ENCODE measurements at places on chromosomes 16 and 17.

DNA sequence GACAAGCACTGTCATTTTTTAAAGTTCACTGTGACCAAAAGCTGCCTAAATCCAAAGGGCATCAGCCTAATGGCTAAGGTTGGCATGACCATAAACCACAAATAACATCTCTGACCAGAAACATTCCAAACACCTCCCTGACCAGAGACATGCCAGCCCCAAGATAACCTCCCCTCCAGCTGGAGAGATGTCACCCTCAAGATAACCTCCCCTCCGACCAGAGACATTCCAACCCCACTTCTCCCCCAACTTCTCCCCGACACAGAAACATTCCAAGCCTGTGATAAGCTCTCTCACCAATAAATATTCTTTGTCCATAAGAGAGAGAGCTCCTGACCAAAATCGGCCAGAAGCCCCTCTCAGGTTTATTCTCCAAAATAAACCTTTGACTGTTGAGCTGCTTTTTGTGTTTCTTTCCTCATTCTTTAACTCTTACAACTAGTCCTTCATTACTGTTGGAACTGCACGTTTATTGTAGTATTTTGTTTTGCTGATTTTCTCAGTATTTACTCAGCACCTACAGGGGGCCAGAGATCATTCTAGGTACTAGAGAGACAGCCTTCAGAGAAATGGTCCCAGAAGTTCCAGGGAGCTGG, 325.6 kb downstream of the SLC39A11 start:
- DNase-seq = no peak

GRCh38 chr17:50725769-50726655, 6.6 kb downstream of the LUC7L3 start:
- no peak for DNase-seq

DNA sequence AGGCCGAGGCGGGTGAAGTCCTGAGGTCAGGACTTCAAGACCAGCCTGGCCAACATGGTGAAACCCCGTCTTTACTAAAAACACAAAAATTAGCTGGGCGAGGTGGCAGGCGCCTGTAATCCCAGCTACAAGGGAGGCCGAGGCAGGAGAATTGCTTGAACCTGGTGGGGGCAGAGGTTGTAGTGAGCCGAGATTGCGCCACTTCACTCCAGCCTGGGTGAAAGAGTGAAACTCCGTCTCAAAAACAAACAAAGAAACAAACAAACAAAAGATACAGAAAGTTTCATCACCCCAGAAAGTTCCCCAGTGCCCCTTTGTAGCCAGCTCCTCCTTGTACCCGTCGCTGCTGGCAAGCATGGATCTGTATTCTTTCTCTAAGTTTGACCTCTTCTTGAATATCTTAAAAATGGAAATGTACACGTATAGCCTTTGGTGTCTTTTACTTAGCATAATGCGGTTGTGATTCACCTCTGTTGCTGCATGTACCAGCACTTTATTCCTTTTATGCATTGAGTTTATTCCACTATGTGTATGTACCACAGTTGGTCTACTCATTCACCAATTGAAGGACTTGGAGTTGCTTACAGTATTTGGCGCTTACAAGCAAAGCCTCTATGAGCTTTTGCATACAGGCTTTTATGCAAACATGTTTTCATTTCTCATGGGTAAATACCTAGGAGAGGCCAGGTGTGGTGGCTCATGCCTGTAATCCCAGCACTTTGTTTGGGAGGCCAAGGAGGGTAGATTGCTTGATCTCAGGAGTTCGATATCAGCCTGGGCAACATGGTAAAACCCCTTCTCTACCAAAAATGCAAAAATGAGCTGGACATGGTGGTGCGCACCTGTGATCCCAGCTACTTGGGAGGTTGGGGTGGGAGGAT, 87.5 kb upstream of the CLEC18A start:
- no peak for DNase-seq

DNA sequence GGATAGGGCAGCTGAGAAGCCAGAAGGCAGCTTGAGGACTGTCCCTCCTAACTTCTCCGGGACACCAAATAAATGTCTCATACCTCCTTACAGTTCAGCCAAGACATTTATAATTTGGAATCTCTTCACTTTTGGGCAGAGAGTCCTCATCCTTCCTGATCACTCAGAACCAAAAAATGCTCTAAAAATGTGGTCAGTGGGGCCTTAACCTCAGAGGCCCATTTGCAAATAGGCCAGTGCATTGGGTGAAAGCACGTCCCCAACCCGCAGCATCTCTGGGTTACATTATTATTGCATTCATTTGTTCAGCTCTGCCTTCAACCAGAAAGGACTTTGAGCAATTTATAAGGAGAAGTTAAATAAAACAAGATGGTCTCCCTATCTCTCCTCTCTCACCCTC, 112.4 kb upstream of the IRX3 start:
- no peak for DNase-seq

DNA sequence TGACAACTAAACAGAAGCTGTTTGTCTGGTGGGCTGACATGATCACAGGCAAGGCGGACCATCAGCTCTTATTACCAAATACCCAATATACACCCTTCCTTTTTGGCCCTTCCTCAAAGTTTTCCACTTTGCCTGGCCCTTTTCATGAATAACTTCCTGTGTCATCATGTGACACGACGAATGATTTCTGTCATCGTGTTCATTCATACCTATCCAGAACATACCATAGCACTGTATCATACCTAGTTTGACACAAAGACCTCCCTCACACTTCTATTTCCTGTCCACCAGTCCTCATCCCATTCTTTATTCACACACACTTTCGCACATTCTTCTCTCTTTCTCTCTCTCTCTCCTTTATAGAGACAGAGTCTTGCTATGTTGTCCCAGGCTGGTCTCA, 131.8 kb downstream of the STX8 start:
- no peak for DNase-seq

GRCh38 chr16:81571592-81572385, 127.2 kb downstream of the CMIP start:
- no peak for DNase-seq

DNA sequence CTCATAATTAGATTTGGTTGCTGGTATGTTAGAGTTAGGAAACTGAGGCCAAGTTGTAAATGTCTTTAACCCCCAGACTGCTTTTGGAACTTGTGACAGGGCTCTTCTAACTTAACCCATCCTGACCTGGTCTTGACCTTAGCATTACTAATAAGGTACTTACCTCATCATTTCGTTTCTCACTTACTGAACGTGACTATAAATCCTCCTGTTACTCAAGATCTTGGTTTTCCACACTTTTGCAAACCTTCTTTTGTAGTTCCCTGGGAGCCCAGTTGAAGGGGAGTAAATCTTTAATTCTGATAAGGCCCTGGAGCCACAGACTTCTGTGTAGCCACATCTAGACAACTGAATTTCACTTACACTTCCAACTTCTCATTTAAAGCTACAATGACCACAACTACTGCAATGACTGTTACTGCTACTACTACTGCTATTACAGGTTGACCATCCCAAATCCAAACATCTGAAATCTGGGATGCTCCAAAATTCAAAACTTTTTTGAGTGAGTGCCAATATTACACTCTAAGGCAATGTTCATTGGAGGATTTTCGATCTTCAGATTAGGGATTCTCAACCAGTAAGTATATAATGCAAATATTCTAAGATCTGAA, 248.8 kb upstream of the TBX2 start:
- DNase-seq = no peak

DNA sequence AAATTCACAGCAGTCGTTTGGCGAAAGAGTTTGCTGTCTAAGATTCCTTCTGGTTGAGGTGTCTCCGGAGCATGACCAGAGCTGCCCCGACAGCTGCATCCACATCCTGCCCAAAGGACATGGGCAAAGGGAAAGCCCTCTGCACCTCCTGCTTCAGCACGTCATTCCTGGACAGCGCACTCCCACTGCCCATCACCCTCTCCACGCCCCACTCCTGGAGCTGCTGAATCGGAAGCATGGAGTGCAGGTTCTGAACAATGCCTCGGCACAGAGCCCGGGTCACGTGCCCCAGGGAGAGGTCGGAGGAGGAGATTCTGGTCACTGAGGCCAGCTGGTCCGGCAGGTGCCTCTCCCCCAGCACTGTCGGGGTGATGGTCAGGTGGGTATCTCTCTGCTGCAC, 1.3 kb upstream of the TRPV1 start:
- no peak for DNase-seq

DNA sequence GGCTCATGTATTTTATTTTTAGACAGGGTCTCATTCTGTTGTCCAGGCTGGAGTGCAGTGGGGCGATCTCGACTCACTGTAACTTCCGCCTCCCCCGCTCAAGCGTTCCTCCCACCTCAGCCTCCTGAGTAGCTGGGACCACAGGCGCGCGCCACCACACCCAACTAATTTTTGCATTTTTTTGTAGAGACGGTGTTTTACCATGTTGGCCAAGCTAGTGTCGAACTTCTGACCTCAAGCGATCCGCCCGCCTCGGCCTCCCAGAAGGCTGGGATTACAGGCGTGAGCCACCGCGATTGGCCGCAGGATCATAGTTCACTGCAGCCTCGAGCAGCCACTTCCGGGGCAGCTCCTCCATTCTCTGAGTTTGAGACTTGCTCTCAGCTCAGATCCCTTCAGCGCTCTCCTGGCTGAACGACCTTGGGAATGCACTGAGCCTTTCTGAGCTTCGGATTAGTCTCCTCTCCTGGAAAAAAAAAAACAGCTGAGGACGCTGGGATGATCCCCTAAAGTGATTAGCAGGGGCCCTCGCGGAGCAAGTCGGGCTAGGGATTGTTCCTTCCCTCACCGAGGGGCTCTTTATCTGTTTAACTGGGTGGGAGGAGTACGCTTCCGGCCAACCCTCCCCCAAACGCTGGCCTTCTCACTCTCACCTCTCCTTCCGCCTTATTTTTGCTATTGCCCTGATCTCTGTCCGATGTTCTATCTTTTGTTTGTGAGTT, 1.1 kb upstream of the PKMYT1 start:
- no peak for DNase-seq

- DNase-seq = no peak
These were observed 19.7 kb downstream of the ZFHX3 start for GRCh38 chr16:73028263-73028662.

DNA sequence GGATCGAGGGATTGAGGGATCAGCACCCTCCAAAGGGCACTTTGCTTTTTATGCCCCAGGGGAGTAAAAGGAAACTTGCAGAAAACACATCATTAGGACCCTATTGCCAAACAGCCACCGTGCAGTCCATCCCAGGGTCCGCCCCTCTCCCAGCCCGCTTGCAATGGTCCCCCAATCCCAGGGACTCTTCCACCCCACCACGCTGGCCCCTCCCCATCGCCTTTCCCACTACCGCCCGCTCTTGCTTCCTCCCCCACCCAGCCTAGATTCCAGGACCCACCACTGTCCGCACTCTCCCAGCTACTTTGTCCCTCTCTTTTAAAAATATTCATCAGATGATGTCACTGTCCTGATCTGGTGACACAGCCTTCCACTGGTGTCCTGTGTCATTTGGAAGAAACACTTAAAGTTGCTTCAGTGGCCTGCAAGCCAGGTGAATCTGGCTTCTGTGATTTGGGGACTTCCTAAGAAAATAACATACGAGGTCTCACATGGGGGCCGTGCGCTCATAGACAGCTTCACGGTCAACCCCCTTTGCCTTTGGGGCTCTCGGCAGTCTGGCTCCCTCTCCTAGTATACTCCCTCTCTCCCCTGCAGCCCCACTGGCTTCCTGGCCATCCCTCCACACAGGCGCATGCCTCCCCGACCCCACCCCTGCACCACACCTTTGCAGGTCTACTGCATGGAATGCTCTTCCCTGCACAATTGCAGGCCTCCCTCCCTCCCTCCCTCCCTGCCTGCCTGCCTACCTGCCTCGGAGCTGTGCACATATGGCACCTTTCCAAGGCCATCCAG, 127.9 kb downstream of the RBFOX3 start:
- no peak for DNase-seq

DNA sequence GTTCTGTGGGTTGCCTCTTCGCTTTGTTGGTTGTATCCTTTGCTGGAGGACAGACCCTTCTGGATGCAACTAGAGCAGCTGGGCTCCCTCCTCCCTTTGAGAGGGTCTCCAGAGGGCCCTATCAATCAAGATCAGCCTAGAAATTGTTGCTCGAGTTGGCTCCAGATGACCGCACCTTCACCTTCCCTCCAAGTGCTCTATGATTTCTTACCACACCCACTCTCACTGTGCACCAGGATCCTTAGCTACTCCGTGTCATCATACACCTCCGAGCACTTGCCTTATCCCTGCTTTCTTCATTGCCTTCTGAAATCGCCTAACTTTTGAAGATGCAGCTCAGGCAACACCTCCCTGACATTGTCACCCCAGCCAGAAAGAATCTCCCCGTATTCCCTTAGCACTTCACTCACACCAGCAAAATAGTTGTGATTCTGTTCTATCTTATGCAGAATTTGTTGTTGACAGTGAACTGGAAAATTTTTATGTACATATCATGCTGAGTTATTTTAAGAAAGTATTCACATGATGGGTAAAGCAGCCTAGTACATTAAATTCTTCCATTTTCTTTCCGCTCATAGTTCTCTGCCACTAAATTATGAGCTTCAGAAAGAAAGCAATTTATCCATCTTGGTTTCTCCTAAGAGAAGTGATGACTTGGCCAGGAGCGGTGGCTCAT, 52.9 kb downstream of the ABAT start:
- no peak for DNase-seq

GRCh38 chr16:28288114-28288513, 4.2 kb upstream of the SBK1 start:
- DNase-seq = no peak

DNA sequence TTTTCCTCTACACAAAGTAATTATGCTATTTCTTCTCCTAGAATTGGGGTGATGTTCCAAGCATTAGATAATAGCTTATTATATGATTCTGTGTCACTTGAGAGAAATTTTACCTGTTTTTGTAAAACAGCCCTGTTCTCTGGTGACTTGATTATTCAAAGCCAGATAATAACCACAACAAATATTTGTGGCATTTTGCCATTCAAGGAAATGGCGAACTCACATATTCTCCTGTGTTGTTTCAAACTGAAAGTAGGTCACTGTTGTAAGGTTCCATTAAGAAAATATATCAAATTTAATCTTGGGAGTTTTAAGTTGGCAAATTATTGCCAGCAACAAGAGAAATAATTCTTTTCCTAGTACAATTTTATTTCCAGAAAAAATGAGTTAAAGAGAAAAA, 124.8 kb downstream of the STXBP4 start:
- DNase-seq = no peak

GRCh38 chr17:40779181-40779909, 3.0 kb downstream of the KRT27 start:
- DNase-seq = no peak

GRCh38 chr16:25855818-25856217, 164.1 kb downstream of the HS3ST4 start:
- DNase-seq = no peak

DNA sequence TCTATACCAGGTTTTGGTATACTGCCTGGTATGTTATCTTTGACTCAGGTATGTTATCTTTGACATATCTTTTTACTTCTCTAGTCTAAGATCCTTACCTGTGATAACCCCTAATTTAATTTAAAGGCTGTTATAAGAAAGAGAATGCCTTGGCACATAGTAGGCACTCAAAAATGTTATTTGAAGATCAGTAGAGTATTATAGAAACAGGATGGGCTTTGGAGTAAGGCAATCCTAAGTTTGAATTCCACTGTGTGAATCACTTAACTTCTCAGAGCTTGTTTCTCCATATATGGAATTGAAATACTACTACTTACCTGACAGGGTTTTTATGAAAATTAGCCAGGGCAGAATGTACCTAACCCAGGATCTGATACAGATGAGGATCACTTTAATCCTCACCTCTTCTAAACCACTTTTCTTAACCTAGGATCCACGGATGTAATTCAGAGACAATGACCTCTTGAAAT, 1.2 kb downstream of the BRIP1 start:
- no peak for DNase-seq

Measured in central memory CD4-positive, alpha-beta T cell (primary cell).